ENCODE measurements at places on chromosomes 12 and 14.

DNA sequence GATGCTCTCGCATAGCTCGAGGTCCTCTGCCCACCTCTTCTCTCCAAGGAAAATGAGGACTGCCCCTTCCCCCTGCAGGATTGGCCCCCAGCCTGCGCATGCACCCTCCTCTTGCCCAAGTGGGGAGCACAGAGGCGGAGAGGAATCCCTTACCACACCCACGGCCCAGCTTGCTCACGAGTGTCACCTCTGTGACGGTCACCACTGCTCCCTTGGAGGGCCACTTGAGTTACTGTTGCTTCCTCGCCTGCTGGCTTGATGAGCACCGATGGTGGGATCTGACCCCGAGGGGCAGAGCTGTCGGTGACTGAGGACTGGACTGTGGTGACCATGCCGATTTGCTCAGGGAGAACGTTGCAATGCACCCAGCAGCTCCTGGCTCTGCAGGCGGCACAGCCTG lies 41.7 kb downstream of the FOXN4 start:
- DNase-seq, result no peak

DNA sequence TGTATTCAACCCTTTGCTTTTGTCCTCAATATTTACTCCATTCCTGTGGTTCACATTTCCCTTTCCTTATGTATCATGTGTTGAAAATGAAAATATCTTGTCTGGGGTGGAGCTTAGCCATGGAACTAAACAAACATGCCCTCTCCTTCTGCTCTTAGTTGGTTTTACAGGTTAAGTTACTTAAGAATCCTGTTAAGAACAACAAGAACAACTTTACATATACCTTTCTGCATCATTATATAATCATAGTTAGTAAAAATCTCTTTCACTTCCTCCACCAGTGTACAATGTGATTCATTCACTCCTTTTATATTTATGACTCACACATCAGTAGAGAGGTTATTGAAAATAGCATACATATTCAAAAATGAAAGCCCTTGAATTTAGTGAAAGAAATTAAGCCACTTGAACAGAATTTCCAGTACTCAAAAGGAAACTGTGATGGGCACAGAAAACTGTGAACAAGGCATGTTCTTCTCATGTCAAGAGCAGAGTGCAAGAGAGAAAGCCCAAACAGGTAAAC lies 307.7 kb downstream of the CCDC91 start:
- peak; percentile 53 for DNase-seq

DNA sequence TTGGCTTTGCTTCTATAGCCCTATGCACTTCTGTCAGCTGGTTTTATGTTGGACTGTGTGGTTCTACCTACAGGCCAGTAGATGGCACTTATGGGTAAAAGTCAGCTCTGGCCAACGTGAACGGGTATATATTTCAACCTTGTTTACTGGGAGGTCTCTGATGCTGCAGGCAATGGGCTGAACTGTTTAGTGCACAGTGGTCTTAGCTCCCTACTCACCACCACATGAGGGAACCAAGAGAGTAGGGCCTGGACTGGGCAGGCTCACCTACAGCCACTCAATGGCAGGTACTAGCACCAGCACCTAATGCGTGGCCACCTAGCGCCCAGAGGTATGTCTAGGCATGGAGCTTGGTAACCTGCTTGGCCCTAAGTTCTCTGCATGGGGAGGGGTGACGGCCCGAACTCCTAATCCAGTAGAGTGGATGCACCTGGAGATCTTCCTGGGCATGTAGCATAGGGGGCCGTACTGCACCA lies 481.8 kb downstream of the TMEM117 start:
- peak; percentile 17 for DNase-seq

DNA sequence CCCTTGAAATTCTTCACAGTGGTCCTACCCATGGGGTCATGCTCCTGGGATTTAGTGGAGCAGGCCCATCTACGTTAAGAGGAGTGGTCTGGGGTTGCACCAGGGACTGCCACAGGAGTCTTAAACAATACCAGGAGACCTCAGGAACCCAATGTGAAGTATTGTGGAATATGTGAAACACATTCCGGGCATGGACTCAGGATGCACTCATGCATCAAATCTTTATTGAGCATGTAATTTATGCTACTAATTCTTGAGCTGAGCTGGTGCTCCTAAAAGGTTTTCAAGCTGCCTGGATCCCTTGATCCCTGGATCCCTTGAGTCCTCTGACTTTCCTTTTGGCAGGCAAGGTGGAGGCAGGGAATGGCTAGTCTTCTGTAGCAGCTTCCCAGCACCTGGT lies 8.8 kb downstream of the SERPINA10 start:
- peak; percentile 23 for DNase-seq

All from astrocyte of the spinal cord (primary cell).